EL (cell line): ENCODE measurements at places on chromosomes 3 and 15.

DNA sequence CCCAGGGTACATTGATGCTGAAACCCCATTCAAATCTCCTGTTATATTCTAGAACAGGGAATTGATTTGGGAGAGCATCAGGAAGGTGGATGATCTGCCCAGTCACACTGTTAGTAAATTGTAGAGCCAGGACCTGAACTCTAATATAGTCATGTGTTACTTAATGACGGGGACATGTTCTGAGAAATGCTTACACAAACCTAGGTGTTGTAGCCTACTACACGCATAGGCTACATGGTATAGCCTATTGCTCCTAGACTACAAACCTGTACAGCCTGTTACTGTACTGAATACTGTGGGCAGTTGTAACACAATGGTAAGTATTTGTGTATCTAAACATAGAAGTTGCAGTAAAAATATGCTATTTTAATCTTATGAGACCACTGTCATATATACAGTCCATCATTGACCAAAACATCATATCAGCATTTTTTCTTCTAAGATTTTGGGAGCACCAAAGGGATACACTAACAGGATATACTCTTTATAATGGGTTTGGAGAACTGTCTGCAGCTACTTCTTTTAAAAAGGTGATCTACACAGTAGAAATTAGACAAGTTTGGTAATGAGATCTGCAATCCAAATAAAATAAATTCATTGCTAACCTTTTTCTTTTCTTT is 5.8 kb downstream of the B2M start:
- no peak for DNase-seq

- no peak for DNase-seq
Measured at GRCh38 chr3:19652336-19652735, 281.7 kb downstream of the EFHB start.

GRCh38 chr3:171221104-171221503 is 194.6 kb upstream of the SLC2A2 start:
- no peak for DNase-seq

DNA sequence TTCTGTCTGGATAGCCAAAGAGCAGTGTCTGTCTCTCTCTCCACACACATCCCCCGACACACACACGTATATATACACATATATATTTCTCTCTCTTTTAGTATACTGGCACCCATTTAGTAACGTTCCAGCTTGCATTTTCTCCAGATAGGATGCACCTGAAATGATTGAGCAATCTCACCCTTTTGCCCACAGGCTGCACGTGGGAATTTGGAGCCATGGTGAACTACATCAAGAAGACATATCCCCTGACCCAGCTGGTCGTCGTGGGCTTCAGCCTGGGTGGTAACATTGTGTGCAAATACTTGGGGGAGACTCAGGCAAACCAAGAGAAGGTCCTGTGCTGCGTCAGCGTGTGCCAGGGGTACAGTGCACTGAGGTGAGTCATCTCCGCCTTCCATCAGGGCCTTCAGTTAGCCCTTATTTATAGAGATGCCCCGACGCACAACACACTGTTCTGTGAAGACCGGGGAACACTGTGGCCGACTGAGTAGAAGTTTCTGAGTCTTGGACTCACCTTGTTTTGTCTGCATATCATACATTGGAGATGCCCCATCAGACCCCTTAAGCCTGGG is 45.7 kb downstream of the RLBP1 start:
- no peak for DNase-seq

DNA sequence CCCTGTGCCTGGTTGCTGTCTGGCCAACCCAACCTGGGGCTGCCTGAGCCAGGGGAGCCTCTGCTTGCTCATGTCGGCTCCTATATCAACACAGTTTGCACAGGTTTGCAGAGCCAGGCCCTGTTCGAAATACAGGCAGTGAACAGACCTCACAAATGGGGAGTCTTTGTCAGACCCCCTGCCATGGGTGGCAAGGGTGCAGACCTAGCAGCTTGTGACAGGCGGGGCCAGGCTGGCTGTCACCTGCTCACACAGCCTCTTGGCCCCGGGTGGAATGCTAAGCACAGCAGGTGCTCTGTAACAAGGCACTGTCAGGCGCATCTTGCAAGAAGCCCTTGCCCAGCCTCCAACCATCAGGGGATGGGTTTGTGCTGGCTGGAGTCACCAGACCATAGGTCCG is 47.3 kb downstream of the BDH1 start:
- DNase-seq: no peak

- no peak for DNase-seq
Measured at GRCh38 chr3:128254967-128255366, 101.7 kb downstream of the EEFSEC start.

GRCh38 chr15:49094923-49095322 is 48.7 kb upstream of the SECISBP2L start:
- no peak for DNase-seq
